ENCODE measurements at places on chromosomes 12 and 14. TPM values are rescaled to one million over a fixed set of nuclear protein-coding genes. Genes with fewer than 3 reads are reported as not detected.

NEK9 gene
- total RNA-seq: 97.7 TPM

FIGNL2 gene
- 0.95 TPM for total RNA-seq

RASSF8 gene
- 62.1 TPM for total RNA-seq

PLEKHG7 gene
- 1.6 TPM for total RNA-seq

ACVRL1 gene
- 242 TPM for total RNA-seq

KERA gene
- total RNA-seq: not detected

ITPK1 gene
- 129 TPM for total RNA-seq

RHOF gene
- total RNA-seq: 28.7 TPM

AQP5 gene
- 6.4 TPM for total RNA-seq

TBX5 gene
- total RNA-seq: 15.7 TPM

RNU4-1 gene
- 2,881 TPM for total RNA-seq

TAS2R43 gene
- total RNA-seq: not detected

SLC6A12 gene
- total RNA-seq: 14.2 TPM

EFS gene
- total RNA-seq: 11.5 TPM

IPO4 gene
- 18.3 TPM for total RNA-seq

BATF gene
- 6.7 TPM for total RNA-seq

OTX2 gene
- total RNA-seq: not detected

GPX2 gene
- total RNA-seq: not detected

SLC2A3 gene
- total RNA-seq: 133 TPM

AICDA gene
- total RNA-seq: 0.77 TPM

DEPDC4 gene
- total RNA-seq: 2.0 TPM

MIP gene
- not detected for total RNA-seq

NOVA1 gene
- 3.4 TPM for total RNA-seq

SCYL2 gene
- total RNA-seq: 45.0 TPM

APOF gene
- not detected for total RNA-seq
